ENCODE measurements at places on chromosomes 6 and 20.

DNA sequence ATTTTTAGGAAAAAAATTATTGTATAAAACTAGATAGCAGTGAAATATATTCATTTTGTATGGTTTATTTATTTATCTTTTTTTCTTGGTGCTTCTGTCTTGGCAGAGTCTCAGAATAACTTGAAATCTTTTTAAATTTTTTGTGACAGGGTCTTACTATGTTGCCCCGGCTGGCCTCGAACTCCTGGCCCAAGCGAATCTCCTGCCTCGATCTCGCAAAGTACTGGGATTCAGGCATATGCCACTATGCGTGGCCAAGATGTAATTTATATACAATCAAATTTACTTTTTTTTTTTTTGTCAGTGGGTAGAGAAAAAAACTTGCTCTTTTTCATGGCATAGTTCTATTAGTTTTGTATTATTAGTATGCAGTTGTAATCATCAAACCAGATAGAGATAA is 13.7 kb downstream of the CBFA2T2 start:
- no peak for DNase-seq

GRCh38 chr20:45283551-45284057 is 23.0 kb upstream of the RBPJL start:
- DNase-seq = no peak

DNA sequence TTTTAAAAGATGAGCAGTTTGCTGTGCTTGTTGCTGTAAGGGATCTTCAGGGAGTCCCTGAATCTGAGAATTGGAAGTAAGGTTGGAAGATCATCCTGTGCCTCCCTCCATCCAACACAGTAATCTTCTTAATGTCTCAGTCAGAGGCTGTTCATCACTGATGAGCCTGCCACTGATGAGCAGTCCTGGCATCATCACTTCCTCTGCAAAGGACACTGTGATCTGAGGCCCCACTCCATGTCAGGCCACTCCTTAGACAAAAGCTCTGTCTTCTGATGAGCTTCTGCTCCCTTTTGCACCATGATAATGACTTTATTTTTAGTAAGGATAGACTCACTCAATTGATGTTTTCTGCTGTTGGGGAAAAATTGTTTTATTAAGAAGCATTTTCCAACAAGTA is 121.0 kb downstream of the UST start:
- no peak for DNase-seq

DNA sequence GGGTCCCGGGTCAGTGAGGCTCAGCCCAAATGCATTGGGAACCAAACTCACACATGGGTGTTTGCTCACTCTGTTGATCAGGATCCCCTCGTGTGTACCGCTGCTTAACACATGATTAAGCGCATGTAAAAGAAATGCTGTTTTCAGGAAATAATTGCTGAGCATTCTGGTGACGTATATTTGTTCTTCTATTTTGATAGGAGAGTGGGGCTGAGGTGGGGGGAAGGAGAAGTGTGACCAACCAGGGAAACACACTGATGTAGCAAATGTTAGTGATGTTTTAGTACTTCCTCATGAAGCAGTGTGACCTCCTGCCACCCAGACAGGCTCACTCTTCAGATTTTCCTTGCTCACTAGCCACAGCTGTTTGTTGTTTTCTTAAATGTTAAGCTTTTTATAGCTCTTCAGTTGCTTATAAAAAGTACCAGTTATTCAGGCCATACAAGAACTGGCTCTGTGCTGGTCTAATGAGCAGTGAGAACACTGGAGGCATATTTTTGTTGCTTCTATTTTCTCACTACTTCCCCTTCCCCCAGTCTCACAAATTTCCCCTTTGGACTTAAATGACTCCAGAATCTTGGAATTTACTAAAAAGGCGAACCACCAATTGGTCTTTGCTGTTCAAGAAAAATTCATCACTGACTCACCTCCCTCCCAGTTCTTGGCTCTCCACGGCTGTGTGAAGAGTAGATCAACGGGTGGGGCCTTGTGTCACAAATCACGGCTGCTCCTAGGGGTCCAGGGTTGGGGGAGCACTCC is 79.2 kb upstream of the BACH2 start:
- DNase-seq = no peak

GRCh38 chr6:45967363-45967762 is 48.3 kb downstream of the CLIC5 start:
- DNase-seq = no peak

- peak; percentile 54 for DNase-seq
These were observed 148.3 kb downstream of the GPX5 start for GRCh38 chr6:28673787-28674671.

GRCh38 chr6:169428532-169428931 is 174.9 kb upstream of the THBS2 start:
- no peak for DNase-seq

- DNase-seq = no peak
These were observed 161.6 kb upstream of the EXOC2 start for GRCh38 chr6:854406-855118.

DNA sequence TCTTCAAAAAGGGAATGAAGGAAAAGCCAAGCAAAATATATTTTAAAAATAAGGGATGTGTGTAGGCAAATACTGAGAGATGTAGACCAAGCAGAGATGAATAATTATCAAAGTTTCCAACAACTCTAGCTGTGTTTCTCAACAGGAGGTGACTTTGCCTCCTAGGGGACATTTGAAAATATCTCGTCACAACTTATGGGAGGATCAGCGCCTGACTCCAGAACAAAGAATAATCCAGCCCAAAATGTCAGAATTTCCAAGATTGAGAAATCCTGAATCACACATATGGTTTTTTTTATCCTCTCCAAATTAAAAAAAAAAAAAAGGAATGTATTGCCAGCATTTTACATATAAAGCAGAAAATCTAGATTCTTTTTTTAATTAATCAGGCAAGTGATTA is 241.2 kb upstream of the ZFP64 start:
- DNase-seq = no peak

- DNase-seq = no peak
These were observed 125.6 kb downstream of the FOXC1 start for GRCh38 chr6:1735239-1735803.

- no peak for DNase-seq
These were observed 62.3 kb upstream of the IER3 start for GRCh38 chr6:30806581-30807183.

Data from CMK (cell line).